ENCODE measurements at places on chromosomes 2 and 18.

DNA sequence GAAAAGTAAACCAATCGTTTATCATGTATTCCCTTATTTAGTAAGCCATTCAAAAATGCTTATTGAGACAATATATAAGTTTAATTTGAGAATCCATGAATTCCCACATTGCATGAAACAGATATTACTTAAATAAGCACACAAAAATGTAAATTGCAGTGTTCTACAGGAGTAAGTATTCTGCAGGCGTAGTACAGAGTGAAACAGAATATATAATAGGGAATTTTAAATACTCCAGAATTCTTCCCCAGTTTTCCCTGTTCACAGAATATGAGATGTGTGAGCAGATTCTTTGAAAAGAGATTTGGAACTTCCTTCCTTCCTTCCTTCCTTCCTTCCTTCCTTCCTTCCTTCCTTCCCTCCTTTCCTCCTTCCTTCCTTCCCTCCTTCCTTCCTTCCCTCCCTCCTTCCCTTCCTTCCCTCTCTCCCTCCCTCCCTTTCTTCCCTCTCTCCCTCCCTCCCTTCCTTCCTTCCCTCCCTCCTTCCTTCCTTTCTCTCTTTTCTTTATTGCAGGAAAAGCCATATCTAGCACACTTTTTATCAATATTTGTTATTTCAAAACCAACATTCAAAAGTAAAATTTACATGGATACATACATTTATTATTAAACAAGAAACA lies 977.7 kb upstream of the LRRTM1 start:
- no peak for DNase-seq

DNA sequence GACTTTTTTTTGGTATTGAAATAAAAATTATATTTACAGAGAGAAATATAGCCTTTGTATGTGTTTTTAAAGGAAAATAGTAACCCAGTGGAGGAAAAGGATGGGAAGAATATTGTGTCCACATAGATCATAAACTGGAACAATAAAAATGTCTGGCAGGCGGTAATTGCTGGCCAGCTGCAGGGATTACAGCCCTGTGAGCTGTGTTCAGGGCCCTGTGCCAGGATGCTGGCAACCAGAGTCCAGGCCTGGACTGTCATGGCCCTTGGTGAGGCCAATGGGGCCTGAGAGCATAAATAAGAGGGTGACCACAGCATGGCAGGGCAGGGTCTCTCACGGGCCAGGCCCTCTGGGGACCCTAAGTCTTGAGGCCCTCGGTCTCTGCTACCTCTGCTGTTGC lies 171.2 kb downstream of the ACOXL start:
- DNase-seq, result no peak

DNA sequence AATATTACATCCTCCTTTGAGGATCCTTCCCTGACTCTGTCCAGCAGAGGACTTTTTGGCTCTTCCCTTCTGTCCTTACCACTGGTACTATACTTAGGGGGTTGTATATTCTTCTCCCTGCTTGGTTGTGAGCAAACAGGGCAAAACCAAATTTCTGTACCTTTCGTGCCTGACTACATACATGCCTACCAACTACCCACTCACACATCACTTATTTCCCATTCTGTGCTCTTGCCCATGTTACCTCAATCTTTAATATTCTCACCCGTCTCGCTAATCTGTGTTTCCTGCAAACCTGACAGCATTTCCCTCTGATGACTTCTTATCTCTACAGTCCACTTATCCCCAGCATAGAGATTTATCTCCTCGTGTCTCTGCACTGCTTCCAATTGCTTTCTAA lies 58.6 kb downstream of the FTCDNL1 start:
- DNase-seq, result no peak

- DNase-seq, result no peak
Observed at GRCh38 chr18:59550174-59550516, 147.1 kb downstream of the CCBE1 start.

GRCh38 chr2:47422560-47422959 lies 19.6 kb downstream of the MSH2 start:
- no peak for DNase-seq

DNA sequence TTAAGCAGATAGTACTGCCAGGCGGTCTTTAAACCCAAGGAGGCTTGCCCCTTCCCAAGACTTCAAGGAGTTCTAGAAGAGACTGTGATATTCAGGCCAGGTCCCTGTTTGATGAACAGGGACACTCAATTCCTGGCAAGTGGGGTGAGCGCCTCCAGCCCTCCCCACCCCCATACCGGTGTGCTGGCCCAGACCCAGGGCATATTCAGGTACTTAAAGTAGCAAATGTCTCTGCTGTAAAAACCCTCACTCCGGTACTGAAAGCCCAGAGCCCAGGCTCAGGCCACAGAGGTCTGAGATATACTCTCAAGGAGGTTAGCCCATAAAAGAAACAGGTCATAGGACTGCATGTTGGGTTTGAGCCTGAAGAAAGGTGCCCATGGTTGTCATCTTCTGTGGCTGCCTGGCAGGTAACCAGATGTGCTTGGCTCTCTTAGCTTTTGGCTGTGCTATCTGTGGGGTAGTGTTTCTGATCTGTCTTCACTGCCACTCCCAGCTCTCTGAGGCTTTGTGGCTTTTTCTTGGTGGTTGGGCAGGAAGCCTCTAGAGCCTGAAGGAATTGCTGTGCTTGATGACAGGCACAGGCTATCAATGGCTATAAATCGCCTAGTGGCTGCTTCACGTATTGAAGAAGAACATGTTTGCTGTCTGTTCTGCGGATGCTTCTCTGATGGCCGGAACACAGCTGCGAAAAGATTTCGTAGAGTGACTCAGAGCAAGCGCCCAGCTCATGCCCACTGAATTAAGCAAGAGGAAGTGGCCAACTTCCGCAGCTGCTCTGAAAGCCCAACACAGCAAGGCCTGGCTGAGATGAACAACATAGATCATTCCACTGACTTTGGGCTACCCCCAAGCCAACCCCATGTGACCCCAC lies 63.3 kb upstream of the ALPP start:
- DNase-seq, result peak; percentile 92

All from suppressor macrophage (primary cell).